ENCODE measurements at places on chromosomes 3 and 15.

DNA sequence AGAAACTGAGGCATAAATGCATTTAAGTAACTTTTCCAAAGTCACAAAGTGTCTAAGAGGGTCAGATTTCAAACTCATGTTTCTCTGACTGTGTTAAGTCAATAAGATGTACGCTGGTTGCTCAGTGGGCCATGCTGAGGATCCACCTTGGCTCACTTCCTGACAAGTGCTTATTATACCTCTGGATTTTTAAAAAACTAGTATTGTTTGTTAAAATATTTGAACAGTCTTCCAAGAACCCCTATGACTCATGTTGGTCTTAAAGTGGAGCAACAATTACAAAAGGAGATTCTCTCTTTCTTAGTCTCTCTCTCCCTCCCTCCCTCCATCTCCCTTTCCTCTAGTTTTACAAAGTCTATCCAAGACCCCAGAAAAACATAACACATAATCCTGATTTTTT lies 1050.2 kb downstream of the AGBL1 start:
- DNase-seq: no peak

DNA sequence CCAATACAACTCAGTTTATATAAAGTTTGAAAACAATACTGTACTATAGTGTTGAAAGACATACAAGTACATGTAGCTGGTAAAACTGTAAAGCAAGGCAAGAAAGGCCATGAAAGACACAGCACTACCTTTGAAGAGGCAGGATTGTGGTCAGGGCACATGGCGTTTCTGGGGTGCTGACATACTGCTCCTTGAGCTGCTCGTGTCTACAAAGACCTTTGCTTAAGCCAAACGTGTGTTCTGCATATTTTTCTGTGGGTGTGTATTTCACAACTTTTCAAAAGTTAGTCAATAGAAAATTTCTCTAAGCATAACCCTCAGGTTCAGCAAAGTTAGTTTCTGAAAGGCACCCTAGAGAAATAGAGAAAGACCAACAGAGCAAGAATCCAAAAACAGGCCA lies 14.1 kb upstream of the TOPAZ1 start:
- DNase-seq: no peak

DNA sequence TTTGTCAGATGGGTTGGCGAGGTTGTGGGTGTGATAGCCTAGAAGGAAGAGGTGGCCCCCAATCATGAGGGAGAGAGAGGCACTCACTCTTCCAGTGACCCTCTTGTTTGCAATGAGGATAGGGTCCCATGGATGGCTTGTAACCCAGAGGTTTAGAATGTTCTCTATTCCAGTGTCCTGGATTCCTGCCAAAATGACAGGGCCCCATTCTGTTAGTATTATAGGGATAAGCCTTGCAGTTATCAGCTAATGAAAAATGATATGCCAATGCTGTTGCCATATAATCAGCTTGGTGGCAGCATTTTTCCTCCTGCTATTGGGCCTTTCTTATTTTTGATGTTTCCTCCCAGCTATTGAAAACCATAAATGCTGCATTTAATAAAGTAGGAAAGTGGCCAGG lies 23.3 kb upstream of the SENP7 start:
- no peak for DNase-seq

DNA sequence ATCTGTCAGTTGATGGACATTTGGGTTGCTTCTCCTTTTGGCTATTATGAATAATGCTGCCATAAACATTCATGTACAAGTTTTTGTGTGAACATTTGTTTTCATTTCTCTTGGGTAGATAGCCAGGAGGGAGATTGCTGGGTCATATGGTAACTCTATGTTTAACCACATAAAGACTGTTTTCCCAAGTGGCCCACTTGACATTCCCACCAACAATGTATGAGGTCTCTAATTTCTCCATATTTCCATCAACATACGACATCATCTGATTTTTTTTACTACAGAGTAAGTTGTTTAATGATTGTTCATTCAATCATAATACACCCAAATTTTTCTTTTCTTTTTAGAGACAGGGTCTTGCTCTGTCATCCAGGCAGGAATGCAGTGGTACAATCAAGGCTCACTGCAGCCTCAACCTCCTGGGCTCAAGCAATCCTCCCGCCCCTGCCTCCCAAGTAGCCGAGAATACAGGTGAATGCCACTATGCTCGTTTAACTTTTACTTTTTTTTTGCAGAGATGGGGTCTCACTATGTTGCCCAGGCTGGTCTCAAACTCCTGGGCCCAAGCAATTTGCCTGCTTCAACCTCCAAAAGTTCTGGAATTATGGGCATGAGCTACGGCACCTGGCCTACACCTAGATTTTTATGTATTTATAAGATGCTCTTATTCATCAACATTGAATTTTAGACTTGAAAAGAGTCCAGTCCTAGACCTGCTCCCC lies 6.8 kb downstream of the IP6K1 start:
- DNase-seq: no peak

Data from GM19239 (cell line).